ENCODE measurements at places on chromosomes 7 and 10.

- no peak for DNase-seq
Observed at GRCh38 chr7:107876916-107877315, 14.1 kb upstream of the DLD start.

DNA sequence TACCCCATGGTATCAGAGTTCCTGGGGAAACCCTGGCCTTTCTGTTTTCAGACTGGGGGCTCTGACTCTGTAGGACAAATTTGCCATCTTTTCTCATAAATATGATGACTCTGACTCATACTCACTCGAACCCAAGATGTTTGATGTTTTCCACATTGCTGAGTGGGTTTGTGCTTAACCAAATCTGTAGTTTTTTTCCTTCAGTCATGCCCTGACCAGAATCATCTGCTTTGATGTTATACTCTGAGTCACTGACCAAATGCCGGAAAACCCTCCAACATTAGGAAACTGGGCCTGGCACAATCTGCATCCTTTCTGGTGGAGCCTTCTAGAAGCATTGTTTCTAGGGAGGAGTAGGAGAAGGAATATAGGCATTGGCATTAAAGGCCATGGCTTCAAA lies 118.7 kb downstream of the C10orf105 start:
- DNase-seq = peak; percentile 25

DNA sequence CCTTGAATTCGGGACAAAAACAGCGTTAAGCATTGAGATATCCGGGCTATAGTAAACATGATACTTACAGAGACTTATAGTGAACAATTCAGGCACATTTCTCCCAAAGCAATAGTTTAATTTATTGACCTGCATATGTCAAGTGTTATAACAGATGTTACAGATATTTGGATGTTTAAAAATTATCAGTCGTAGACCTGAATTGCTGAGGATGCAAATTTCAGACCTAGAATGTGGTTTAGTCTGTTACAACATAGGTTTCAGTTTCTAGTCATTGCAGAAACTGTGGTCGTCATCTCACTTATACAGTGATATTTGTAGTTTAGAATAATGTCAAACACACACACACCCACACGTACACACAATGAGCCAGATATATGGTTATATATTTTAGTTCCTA lies 85.2 kb downstream of the VTI1A start:
- no peak for DNase-seq

DNA sequence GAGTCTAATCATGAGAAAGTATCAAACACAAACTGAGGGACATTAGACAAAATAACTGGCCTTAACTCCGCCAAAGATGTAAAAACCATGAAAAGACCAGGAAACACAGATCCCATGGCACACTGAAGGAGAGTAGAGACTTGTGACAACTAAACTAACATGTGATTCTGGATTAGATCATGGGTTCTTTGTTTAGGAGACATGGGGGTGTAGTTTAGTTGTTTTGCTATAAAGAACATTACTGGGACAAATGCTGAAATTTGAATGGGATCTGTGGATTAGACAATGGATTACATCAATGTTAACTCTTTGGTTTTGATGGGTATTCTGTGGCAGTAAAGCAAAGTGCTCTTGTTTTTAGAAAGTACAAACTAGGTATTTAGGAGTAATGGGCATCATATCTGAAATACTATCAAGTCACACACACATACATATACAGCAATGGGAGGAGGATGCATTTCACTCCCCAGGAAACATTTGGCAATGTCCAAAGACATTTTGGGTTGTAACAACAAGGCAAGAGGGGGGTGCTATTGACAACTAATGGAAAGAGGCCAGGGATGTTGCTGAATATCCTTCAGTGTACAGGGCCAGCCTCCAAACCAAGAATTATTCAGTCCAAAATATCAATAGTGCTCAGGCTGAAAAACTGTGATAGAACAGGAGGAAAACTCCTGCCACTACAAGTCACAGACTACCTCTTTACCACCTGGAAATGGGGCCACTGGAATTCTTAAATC lies 32.4 kb downstream of the WAPL start:
- no peak for DNase-seq

DNA sequence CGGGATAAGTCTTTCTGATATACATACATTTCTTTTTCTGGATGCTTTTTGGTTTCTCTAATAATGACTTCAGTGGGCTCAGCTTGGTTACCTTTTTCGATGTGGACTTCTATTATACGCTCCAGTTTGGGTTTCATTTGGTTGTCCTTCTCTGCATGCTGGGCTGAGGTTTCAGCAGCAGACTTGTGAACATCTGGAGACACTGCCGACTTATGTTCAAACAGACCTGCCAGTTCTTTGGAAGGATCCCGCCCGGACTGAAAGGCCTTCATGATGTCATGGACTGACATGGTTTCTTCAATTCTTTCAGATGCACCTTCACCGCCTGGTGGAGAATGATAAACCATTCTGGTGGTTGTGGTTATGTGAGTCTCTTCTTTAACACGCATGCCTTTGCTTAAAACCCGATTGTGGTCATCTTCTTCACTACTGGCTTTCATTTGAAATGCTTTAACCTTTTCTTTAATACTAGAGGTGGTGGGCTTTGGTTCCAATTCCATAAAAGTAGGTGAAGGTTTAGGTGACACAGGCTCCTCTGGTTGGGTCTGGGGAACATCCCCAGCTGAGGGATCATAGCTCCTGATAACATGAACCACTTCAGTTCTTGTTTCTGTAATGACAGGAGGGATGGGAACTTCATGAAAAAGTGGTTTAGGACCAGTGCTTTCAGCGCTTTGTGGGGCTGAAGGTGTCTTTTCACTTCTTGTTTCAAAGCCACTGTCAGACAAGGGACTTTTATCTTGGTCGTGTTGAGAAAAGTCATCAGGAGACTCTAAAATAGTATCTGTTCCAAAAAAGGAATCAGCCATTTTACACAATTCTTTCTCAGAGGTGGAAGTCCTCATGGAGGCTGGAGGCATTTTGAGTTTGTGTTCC lies 167.7 kb upstream of the CCDC6 start:
- no peak for DNase-seq

DNA sequence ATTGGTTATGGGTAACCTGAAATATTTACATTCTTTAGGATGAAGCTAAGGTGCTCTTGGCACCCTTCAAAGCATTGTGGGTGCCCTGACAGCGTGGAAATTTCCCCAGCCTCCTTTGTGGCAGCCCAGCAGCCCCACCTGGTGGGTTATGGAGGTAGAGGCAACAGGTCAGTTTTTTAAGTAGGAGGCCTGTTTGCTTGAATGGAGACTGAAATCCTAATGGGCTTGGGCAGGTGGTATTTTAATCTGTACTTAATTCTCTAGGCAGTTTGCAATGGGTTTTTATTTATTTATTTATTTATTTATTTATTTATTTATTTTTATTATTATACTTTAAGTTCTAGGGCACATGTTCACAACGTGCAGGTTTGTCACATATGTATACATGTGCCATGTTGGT lies 139.4 kb downstream of the EPC1 start:
- DNase-seq = peak; percentile 59

All from activated naive CD8-positive, alpha-beta T cell treated with anti-CD3 and anti-CD28 coated beads, Interleukin-2, amount 50 U/mL, for 24 hours (primary cell).